ENCODE measurements at places on chromosomes 16 and 17. TPM values are rescaled to one million over a fixed set of nuclear protein-coding genes. Genes with fewer than 3 reads are reported as not detected.

The NSMCE1 gene
- polyA plus RNA-seq: 142 TPM

The KRT39 gene
- not detected for polyA plus RNA-seq

The MSLN gene
- polyA plus RNA-seq: not detected

The SMIM36 gene
- polyA plus RNA-seq: not detected

DNA sequence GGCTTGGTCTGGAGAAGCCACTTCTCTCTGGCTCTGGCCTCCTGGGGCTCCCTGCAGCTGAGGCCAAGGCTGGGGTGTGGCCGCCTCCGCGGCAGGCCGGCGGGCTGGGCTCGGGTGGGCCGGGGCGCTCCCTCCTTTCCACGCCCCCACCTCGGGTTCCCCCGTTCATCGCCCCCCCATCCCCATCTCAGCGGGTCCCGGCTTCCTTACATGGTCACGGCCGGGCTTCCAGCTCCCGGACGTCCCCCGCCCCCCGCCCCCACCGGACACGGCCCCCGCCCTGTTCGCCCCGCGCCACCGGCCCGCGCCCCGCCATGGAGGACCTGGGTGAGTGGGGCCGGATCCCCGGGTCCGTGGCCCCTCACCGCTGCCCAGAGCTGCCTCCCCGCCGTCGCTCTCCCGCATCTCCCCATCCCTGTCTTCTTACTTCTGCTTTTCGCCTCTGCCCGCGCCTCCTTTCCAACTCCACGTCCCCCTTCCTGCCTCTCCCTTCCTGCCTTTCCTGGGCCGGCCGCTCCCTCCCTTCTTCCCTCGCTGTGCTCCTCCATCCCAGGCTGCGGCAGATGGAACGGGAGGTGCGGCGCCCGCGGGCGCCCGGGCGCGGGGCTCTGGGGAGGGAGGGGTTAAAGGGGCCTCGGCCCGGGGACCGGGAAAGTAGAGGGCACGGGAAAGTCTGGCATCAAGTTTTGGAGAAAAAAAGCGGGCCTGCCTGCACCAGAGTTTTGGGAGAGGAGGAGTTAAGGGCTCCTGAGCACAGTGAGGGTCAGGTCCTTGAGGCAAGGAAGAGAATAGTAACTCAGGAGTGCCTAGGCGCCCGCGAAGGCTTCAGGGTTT, at the start of gene TGFB1I1:
TSS of gene TGFB1I1 (plus strand) at position 278 of the 834 bp plus-strand sequence. CDS start at position 315, 37 bp downstream.
- H3K4me3 ChIP-seq: no peak within 1 kb of the TSS
- peaks cover 34% of the 10 kb centered on the region for H3K4me1 ChIP-seq
- no peaks in the 10 kb centered on the region for H3K36me3 ChIP-seq
- no peak within 1 kb of the TSS for H3K27ac ChIP-seq
- no peaks in the 10 kb centered on the region for H3K27me3 ChIP-seq

DNA sequence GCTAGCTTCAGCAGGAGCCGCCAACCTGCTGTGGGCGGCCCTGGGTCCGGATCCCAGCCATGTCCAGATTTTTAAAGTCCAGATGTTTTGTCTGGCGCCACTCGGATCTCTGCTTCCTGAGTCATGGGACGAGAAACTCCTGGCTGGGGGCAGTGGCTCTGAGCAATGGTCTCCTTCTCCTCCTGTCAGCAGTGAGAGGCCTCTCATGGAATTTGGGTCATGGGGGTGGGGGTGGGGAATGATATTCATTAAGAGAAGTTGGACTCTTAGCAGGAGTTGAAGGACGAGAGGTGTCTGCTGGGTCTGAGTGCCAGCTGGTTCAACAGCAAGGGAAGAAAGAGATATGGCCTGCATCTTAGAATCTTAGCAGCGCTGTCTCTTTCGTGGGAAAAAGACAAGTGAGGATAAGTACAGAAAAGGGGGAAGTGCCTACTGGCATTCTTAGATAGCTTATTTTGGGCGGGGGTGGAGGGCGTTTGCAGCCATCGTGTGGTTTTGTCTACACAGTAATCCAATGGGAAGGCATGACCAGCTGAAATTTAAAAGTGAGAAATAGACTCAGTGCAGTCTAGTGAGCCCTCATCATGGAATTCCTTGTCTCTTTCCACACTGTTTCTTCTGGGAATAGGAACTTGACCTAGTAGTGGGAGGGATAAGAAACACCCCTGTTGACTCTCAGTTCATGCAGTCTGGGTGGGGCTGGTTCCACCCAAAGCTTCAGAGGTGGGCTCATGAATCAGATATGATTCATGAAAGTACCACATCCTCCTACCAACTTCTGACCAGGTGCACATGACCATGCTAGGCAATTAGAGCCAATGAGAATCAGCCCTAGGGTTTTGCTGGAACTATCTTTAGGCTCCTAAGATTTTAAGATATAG, 80.5 kb downstream of the MYH13 start:
- H3K27me3 ChIP-seq: no peaks in the 10 kb centered on the region
- DNase-seq: no peak
- H3K36me3 ChIP-seq: no peaks in the 10 kb centered on the region
- H3K4me1 ChIP-seq: no peaks in the 10 kb centered on the region

DNA sequence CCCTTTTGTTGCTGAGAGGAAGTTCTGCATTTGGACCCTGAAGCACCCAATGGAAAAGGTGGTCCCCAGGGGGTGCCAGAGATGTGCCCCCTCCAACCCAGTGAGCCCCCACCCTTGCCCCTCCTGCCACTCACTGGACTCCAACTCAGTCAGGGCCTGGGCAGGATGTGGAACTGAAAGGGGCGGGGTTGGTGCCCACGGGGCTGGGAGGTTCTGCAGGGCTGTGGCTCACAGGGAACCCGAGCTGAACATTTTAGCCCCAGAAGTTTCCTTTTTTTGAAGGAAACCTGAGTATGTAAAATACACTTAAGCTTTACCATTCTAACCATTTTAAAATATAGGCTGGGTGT, 15.8 kb upstream of the OGFOD3 start:
- DNase-seq: no peak
- H3K36me3 ChIP-seq: peaks cover 5% of the 10 kb centered on the region
- peaks cover 13% of the 10 kb centered on the region for H3K4me1 ChIP-seq
- no peak overlapping the region for H3K4me3 ChIP-seq
- no peak overlapping the region for H3K27ac ChIP-seq
- no peaks in the 10 kb centered on the region for H3K27me3 ChIP-seq

The ELMO3 gene
- not detected for polyA plus RNA-seq

The PERCC1 gene
- not detected for polyA plus RNA-seq

The CA5A gene
- not detected for polyA plus RNA-seq

DNA sequence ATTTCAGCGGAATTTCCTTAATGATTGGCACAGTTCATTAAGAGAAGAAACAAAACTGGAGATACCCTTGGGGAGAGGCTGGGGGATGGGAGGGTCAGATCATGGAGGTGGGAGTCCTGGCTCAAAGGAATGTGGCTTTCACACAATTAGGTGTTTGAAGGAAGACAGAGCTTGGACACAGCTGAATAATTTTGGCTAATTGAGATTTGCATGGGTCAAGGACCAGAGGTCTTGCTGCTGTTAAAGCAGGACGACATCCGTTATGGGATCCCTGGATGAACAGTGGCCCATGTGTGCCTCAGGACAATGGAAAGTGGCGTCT, 160.3 kb downstream of the HS3ST3B1 start:
- DNase-seq: no peak
- H3K27ac ChIP-seq: no peak overlapping the region
- no peaks in the 10 kb centered on the region for H3K27me3 ChIP-seq
- no peaks in the 10 kb centered on the region for H3K36me3 ChIP-seq
- H3K4me1 ChIP-seq: no peaks in the 10 kb centered on the region

DNA sequence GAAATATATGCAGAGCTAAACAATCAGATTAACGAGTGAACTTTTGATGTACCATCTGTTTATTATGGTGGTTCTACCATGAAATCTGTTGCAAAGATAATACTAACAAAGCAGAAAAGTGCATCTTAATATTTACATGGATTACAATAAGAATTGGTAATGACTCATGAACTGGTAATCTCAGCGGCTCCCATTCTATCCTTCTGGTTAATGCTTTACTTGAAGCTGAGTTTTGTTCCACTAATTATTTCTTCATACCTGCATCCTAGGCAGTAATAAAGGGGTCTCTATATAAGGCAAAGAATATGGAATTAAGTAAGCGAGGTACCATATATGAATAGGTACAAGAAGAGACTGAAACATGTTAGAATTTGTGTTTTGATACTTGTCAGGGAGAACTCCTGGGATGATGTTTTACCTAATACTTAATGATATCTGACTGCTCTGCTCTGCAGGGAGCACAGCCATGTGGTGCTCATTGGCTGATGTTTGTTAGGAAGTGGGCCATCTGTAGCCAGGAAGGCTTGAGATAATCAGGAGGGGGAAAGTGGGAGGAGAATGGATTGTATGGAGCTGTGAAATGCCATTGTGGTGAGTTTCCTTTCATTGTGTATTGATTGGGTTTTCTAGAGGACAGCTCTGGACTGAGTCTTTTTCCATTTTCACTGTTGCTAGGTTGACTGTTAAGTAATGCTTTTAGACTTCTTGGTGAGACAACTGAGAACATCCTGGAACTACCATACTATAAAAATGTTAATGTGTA, 52.6 kb downstream of the MAP2K6 start:
- H3K27me3 ChIP-seq: no peaks in the 10 kb centered on the region
- no peaks in the 10 kb centered on the region for H3K36me3 ChIP-seq
- H3K4me3 ChIP-seq: no peak overlapping the region
- no peak overlapping the region for H3K27ac ChIP-seq
- no peaks in the 10 kb centered on the region for H3K4me1 ChIP-seq
- no peak for DNase-seq

The COPZ2 gene
- polyA plus RNA-seq: 1.6 TPM

GRCh38 chr16:20302389-20302788, 24.9 kb downstream of the GP2 start:
- no peaks in the 10 kb centered on the region for H3K36me3 ChIP-seq
- H3K27me3 ChIP-seq: no peaks in the 10 kb centered on the region
- no peak for DNase-seq
- no peak overlapping the region for H3K27ac ChIP-seq
- H3K4me3 ChIP-seq: no peak overlapping the region

DNA sequence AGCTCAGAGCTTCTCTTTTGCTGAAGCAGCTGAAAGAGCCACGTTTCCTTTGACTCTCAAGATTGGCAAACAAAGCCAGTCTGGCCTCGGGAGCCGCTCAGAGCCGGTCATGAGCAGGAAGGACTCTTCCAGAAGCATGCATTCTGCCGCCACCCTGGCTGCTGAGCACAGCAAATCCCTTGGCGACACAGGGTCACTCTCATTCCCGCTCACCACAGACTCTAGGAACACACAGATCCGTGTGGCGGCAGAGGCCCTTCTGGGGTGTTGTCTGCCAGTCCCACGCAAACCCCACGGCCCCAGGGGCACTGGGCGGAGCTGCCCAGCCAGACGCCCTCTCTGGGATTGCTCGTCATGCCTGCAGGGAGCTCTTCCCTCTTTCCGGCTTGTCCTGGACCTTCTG, 157.0 kb downstream of the C16orf95 start:
- no peak for DNase-seq
- H3K4me3 ChIP-seq: no peak overlapping the region
- H3K27ac ChIP-seq: no peak overlapping the region
- no peaks in the 10 kb centered on the region for H3K27me3 ChIP-seq
- H3K36me3 ChIP-seq: no peaks in the 10 kb centered on the region

The NECAB2 gene
- polyA plus RNA-seq: not detected

- H3K27ac ChIP-seq: no peak overlapping the region
- no peak overlapping the region for H3K4me3 ChIP-seq
- H3K4me1 ChIP-seq: no peaks in the 10 kb centered on the region
- no peak for DNase-seq
Measured at GRCh38 chr16:49353680-49354079, 19.9 kb upstream of the C16orf78 start.

DNA sequence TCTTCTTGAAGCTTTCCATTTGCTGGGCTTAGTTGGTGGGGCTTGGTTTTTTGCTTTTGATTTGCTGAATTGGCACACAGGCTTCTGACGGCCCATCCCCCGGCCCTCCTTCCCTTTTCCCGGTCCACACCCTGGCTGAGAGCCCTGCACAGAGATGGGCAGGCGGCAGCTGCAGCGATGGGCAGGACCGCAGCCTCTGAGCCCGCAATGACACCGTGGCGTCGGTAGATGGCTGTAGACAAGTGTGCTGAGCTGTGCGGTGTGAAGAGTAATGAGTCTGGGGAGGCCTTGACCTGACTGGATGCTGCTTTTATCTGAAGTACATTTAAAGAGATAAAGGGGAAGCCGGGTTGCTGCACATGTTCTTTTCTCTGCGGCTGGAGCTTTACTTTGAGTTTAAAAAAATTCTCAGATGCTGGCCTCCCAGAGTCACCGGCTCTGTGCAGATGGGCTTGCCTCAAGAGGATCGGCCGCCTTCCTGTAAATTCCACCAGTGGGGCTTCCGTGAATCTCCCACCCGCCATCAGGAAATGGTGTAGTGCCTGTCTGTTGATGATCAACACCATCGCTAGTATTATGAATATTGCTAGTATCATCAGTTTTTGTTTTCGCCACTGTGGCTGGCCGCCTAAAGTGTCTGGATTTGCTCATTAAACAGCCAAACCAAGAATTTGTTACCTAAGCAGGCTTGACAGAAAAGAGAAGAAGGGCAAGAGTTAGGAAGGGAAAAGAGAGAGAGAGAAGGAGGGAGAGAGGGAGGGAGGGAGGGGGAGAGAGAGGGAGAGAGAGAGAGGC, 245.6 kb upstream of the RBFOX1 start:
- no peak overlapping the region for H3K27ac ChIP-seq
- H3K27me3 ChIP-seq: no peaks in the 10 kb centered on the region
- no peaks in the 10 kb centered on the region for H3K4me1 ChIP-seq
- no peak overlapping the region for H3K4me3 ChIP-seq

DNA sequence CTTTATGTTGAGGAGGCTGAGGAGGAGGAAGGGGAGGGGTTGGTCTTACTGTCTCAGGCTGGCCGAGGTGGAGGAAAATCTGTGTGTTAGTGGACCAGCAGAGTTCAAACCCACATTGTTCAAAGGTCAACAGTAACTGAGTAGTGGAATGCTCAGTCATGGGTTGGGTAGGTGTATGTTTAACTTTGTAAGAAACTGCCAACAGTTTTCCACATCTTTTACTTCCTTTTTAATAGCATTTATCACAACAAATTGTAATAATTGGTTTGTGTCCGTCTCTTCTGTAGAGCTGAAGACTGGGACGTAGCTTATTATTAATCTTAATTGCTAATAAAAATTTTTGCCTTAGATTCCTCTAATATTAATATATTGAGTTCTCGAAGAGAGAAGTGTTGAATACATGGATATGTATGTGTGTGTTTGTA, 5.3 kb downstream of the ATP6V0A1 start:
- peaks cover 6% of the 10 kb centered on the region for H3K36me3 ChIP-seq
- no peak overlapping the region for H3K4me3 ChIP-seq
- no peak overlapping the region for H3K27ac ChIP-seq

GRCh38 chr17:28711723-28712031, at the start of gene PROCA1:
Gene PROCA1, minus strand, starts transcription at chr17:28711888. Its CDS starts 228 bp downstream, at chr17:28711660.
- H3K36me3 ChIP-seq: no peaks in the 10 kb centered on the region
- peaks cover 10% of the 10 kb centered on the region for H3K27me3 ChIP-seq
- H3K4me3 ChIP-seq: peak within 1 kb of the TSS; percentile 69
- H3K4me1 ChIP-seq: peaks cover 13% of the 10 kb centered on the region

GRCh38 chr17:19333132-19333440, 29.4 kb downstream of the B9D1 start:
- DNase-seq: no peak
- H3K27ac ChIP-seq: no peak overlapping the region
- no peaks in the 10 kb centered on the region for H3K36me3 ChIP-seq
- H3K27me3 ChIP-seq: no peaks in the 10 kb centered on the region
- no peak overlapping the region for H3K4me3 ChIP-seq

GRCh38 chr16:2428784-2429033, 538 bp upstream of the CCNF start:
- H3K27ac ChIP-seq: peak overlapping the region; percentile 52
- H3K4me3 ChIP-seq: peak overlapping the region; percentile 36
- peaks cover 20% of the 10 kb centered on the region for H3K4me1 ChIP-seq

GRCh38 chr17:67700037-67700724, 17.6 kb upstream of the NOL11 start:
- no peak overlapping the region for H3K27ac ChIP-seq
- DNase-seq: no peak
- no peaks in the 10 kb centered on the region for H3K4me1 ChIP-seq
- no peaks in the 10 kb centered on the region for H3K27me3 ChIP-seq

The CRHR1 gene
- polyA plus RNA-seq: not detected

The MPV17L gene
- not detected for polyA plus RNA-seq
